ENCODE measurements at places on chromosomes 2 and 18. TPM values are rescaled to one million over a fixed set of nuclear protein-coding genes. Genes with fewer than 3 reads are reported as not detected.

DNA sequence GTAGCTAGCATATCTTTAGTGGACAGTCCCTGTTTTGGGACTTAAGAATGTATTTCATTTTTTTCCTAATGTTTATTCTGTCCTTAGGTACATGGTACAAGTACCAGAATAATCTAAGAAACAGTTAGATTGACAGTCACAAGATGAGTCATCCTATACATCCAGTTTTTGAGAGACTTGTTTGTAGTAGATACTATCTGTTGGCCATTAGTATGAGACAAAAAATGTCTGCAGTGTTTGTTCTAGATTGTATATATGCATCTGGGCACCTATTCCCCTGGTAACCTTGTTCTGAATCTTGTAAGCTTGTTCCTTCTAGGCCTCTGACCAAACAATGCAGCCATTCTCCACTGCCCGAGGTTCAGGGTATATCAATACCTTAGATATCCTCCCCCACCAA is 1343.5 kb downstream of the SUCLG1 start:
- no peak for DNase-seq
- H3K4me1 ChIP-seq, result no peaks in the 10 kb centered on the region
- no peak overlapping the region for H3K27ac ChIP-seq
- no peak overlapping the region for H3K4me3 ChIP-seq
- H3K36me3 ChIP-seq, result no peaks in the 10 kb centered on the region

Gene REG1B
- total RNA-seq, result 1.4 TPM

- H3K4me3 ChIP-seq, result no peak overlapping the region
- peaks cover 87% of the 10 kb centered on the region for H3K27me3 ChIP-seq
- no peak for DNase-seq
- H3K36me3 ChIP-seq, result no peaks in the 10 kb centered on the region
Measured at GRCh38 chr18:47253101-47253654, 1.7 kb upstream of the SKOR2 start.

Gene IL18RAP
- total RNA-seq, result 1.9 TPM

- H3K27me3 ChIP-seq, result no peaks in the 10 kb centered on the region
- H3K27ac ChIP-seq, result peak overlapping the region; percentile 91
- DNase-seq, result peak; percentile 85
Measured at GRCh38 chr2:109185338-109185737, 56.3 kb downstream of the SH3RF3 start.

DNA sequence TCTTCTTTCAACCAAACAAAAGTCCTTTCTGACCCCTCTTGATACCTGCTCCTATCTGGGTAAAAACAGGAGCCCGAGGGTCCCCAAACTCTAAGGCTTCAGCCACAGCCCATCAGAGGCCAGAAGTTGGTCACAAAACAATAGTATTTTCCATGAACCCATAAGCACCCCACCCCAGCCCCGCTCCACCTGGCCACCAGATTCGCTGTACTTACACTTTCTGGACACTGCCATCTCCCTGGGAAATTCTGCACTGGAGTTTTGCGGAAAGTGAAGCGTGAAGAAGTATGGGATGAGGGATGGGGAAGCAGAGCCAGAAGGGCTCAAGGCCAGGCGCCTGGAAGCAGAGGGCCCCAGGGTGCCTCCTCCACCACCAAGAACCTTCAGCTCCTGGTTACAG is 5.2 kb upstream of the RUFY4 start:
- no peaks in the 10 kb centered on the region for H3K4me1 ChIP-seq
- H3K4me3 ChIP-seq, result no peak overlapping the region
- peaks cover 3% of the 10 kb centered on the region for H3K27me3 ChIP-seq
- no peaks in the 10 kb centered on the region for H3K36me3 ChIP-seq

GRCh38 chr18:49139766-49140165 is 189.0 kb upstream of the SMAD7 start:
- H3K27ac ChIP-seq, result no peak overlapping the region
- H3K4me1 ChIP-seq, result no peaks in the 10 kb centered on the region
- no peaks in the 10 kb centered on the region for H3K27me3 ChIP-seq
- H3K4me3 ChIP-seq, result no peak overlapping the region
- H3K36me3 ChIP-seq, result no peaks in the 10 kb centered on the region

Gene ANKRD23
- total RNA-seq, result 813 TPM

GRCh38 chr18:39799006-39799405 is 2156.0 kb upstream of the PIK3C3 start:
- H3K4me1 ChIP-seq, result no peaks in the 10 kb centered on the region
- no peak overlapping the region for H3K27ac ChIP-seq
- no peak overlapping the region for H3K4me3 ChIP-seq
- H3K36me3 ChIP-seq, result no peaks in the 10 kb centered on the region
- DNase-seq, result no peak

DNA sequence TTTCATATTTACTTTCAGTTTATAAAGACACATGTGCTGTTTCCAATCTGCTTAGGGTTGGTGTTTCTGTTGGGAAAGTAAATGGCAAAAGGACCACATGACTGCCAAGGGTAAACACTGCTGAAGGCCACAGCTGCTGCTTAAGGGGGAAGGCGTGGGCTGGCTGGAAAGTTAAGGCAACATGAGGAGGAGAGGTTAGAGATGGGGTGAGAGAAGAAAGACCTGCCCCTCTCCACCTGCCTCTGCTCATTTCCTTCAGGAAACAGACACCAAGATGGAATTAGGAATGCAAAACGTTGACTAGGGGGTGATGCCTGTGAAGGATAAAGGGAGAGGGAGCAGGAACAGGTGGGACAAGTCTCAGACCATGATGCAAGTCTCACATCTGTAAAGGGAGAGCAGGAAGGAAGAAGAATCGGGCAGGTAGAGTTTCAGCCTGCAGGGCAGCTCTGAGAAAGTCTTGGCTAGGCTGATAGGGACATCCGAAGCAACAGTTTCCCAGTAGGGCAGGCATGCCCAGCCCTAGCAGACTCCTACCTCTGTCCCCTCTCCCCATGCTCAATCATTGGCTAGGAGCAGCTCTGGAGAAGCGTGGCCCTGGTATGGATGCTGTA is 86.0 kb downstream of the CDC42EP3 start:
- H3K36me3 ChIP-seq, result no peaks in the 10 kb centered on the region
- H3K4me3 ChIP-seq, result no peak overlapping the region
- peaks cover 57% of the 10 kb centered on the region for H3K4me1 ChIP-seq
- H3K27ac ChIP-seq, result peak overlapping the region; percentile 76
- no peaks in the 10 kb centered on the region for H3K27me3 ChIP-seq
- no peak for DNase-seq

- no peaks in the 10 kb centered on the region for H3K36me3 ChIP-seq
- no peak for DNase-seq
- H3K27ac ChIP-seq, result no peak overlapping the region
- peaks cover 8% of the 10 kb centered on the region for H3K4me1 ChIP-seq
Measured at GRCh38 chr2:39481611-39482010, 44.5 kb upstream of the MAP4K3 start.

- no peak for DNase-seq
- H3K4me1 ChIP-seq, result no peaks in the 10 kb centered on the region
- no peak overlapping the region for H3K27ac ChIP-seq
- no peak overlapping the region for H3K4me3 ChIP-seq
Measured at GRCh38 chr18:37238282-37239108, 327.1 kb downstream of the CELF4 start.

DNA sequence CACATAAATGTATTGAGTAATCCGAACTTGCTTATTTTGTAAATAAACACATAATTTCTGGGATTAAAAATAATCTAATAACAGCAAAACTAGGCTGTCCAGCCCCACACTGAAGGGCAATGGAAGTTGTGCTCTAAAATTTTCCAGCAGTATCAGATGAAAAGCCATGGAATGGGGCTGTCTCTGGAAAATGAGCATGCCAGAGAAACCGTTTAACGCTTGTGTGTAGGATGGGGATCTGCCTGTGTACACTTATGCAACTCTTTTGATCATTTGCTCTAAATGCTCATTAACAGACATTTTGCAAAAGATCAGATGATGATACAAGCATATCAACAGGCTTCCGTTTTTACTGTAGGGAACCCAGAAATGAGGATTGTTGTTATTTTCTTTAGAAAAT is 177.6 kb downstream of the SLC8A1 start:
- no peak overlapping the region for H3K4me3 ChIP-seq
- H3K36me3 ChIP-seq, result no peaks in the 10 kb centered on the region
- DNase-seq, result no peak
- no peaks in the 10 kb centered on the region for H3K27me3 ChIP-seq

Gene HAAO
- 0.53 TPM for total RNA-seq

DNA sequence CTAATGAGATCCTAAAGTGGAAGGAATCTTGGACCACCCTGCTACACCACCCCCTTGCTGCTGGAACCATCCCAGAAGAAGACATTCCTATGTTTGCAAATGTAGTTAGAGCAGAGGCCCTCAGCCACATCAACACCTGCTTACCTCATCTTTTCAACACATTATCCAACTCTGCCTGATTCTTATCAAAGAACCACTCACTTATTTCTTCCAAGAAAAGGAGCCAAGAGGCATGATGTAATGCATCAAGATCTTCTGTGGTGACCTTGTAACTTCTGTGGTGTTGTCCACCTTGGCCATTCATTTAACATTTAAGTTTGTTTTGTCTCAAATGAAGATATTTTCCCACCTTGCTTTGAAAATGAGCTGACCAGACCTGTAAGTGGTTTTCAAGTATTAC is 338.1 kb downstream of the CTNNA2 start:
- no peaks in the 10 kb centered on the region for H3K36me3 ChIP-seq
- no peak for DNase-seq
- no peak overlapping the region for H3K27ac ChIP-seq
- no peaks in the 10 kb centered on the region for H3K27me3 ChIP-seq

GRCh38 chr2:237556773-237557632 is 9.4 kb upstream of the PRLH start:
- no peaks in the 10 kb centered on the region for H3K36me3 ChIP-seq
- no peaks in the 10 kb centered on the region for H3K27me3 ChIP-seq
- no peak overlapping the region for H3K27ac ChIP-seq
- DNase-seq, result no peak

Gene TMEM17
- total RNA-seq, result 0.47 TPM

Gene ANKRD29
- 2.2 TPM for total RNA-seq

DNA sequence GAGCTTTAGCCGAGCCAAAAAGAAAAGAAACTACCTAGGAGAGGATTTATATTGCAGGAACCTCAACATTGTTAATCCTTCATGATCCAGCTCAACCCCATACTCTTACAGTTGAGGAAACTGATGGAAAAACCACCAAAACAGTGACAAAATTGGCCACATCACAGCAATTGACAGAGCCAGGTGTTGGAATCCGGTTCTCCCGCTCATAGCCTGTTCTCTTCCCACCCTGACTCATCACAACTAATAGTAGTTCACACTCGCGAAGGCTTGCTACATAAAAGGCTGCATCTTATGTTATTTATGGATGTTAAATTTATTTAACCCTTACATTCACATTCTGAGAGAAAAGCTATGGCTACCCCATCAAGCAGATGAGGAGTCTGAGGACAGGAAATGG is 33.7 kb downstream of the SLC9A4 start:
- no peaks in the 10 kb centered on the region for H3K36me3 ChIP-seq
- no peaks in the 10 kb centered on the region for H3K27me3 ChIP-seq
- no peak overlapping the region for H3K27ac ChIP-seq
- DNase-seq, result no peak

DNA sequence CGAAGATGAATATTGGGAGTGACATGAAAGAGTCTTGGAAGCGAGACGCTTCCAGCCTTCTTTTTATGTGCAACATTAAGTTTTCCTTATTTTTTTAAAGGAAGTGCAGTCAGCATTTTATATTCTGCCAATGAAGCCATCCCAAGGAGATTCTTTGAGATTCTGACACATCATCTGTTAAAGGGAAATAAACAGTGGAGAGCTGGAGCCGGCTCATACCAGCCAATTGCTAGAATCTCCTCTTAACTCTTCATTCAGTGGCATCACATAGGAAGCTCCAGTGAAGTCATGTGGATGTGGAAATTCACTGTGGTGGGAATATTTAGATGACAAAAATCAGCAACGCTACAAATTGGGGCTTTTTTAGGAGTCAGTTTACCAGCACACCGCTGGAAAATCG is 23.7 kb upstream of the GPR39 start:
- H3K4me3 ChIP-seq, result no peak overlapping the region
- H3K4me1 ChIP-seq, result no peaks in the 10 kb centered on the region

DNA sequence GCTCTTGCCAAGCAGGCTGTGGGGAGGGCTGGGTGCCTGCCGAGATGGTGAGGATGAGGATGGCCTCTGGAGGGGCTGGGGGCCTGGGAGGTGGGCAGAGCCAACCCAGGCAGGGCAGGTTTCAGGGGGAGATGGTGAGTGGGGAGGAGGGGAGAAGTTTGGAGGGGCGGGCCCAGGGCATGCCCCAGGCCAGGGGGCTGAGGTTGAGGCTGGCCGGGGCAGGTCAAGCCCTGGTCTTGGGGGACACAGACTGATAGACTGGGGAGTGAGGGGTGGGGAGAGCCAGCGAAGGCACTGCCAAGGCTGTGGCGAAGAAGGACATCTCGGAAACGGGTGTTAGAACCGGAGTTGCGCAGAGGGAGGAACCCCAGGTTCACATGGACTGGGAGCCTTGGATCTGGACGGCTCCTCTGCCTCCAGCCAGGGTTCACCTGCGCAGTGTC is 12.6 kb downstream of the CAPN10 start:
- no peak overlapping the region for H3K4me3 ChIP-seq
- DNase-seq, result no peak
- H3K27me3 ChIP-seq, result no peaks in the 10 kb centered on the region

- H3K4me1 ChIP-seq, result no peaks in the 10 kb centered on the region
- H3K27ac ChIP-seq, result no peak overlapping the region
- no peaks in the 10 kb centered on the region for H3K27me3 ChIP-seq
- H3K4me3 ChIP-seq, result no peak overlapping the region
- DNase-seq, result no peak
- no peaks in the 10 kb centered on the region for H3K36me3 ChIP-seq
Measured at GRCh38 chr2:211404098-211404497, 847.7 kb downstream of the CPS1 start.

DNA sequence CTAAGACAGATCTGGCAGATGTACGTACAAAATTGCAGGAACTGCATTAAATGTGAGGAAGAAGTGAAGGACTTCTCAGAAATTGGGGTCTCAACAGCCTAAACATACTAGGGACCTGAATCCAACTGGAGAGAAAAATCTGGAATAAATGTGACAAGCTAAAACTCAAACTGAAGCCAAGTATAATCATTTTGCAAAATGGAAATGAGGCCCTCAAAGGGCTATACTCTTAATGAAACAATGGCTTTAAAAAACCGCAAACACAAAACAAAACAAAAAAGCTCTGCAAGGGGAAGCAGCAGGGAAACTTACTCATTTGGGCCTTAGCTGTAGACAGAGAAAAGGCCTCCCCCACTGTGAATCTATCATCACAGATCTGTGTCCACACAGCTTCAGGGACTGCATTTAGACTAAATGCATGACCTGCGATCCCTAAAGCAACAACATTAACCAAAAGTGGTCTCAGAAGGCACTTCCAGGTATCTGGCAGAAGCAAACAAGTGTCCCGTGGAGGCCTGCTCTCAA is 63.2 kb downstream of the CCBE1 start:
- no peaks in the 10 kb centered on the region for H3K27me3 ChIP-seq
- H3K4me1 ChIP-seq, result no peaks in the 10 kb centered on the region
- H3K4me3 ChIP-seq, result no peak overlapping the region
- no peak for DNase-seq
- no peak overlapping the region for H3K27ac ChIP-seq

Gene RRM2
- total RNA-seq, result not detected

Gene ATAD2B
- 7.3 TPM for total RNA-seq

GRCh38 chr18:12287684-12288402 is 20.2 kb upstream of the TUBB6 start:
- H3K27ac ChIP-seq, result no peak overlapping the region
- peak overlapping the region; percentile 74 for H3K4me3 ChIP-seq
- peaks cover 6% of the 10 kb centered on the region for H3K27me3 ChIP-seq
- H3K36me3 ChIP-seq, result no peaks in the 10 kb centered on the region
- DNase-seq, result peak; percentile 62

GRCh38 chr2:160165996-160166395 is 34.1 kb downstream of the ITGB6 start:
- no peaks in the 10 kb centered on the region for H3K27me3 ChIP-seq
- no peaks in the 10 kb centered on the region for H3K4me1 ChIP-seq
- H3K4me3 ChIP-seq, result no peak overlapping the region
- H3K27ac ChIP-seq, result no peak overlapping the region
- DNase-seq, result no peak

Gene PEX13
- 53.9 TPM for total RNA-seq
